ENCODE measurements at places on chromosomes 12 and 14.

DNA sequence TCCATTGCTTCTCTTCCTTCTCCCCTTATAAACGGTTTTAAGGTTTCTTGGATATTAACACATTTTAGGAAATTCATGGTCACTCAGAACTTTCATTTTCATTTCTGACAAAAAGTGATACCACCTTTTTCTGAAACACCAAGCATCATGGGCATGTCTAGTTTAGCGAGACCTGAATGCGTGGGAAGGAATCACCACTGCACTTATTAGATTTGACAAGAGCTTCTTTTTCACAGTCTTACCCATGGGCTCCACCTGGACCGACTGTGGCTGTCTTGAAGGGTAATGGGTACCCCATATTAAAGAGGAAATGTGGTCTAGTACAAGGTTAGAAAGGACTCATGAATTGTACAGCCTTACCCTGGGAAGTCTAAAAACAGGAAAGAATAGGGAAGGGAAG is 95.4 kb downstream of the KCNK10 start:
- no peak for DNase-seq

GRCh38 chr14:89240414-89240813 is 176.6 kb downstream of the FOXN3 start:
- DNase-seq = no peak

DNA sequence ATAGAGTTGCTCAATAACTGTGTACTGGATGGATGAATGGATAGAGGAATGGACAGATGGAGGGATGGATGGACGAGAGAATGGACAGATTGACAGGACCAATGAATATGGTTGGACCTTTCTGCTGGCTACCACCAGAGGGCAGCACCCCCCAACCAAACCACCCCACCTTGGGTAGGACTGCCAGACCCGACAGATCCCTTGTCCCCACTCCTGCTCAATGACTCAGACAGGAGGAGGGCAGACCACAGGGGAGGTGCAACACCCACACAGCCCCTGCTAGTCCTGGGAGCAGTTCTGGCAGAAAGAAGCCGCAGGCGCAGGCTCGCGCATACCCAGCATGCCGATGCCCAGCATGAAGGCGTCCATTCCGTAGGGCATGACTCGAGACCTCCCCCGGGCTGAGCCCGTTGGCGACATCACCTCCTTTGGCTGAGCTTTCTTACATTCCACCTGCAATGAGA is 12.4 kb downstream of the MSI1 start:
- DNase-seq = peak; percentile 85

DNA sequence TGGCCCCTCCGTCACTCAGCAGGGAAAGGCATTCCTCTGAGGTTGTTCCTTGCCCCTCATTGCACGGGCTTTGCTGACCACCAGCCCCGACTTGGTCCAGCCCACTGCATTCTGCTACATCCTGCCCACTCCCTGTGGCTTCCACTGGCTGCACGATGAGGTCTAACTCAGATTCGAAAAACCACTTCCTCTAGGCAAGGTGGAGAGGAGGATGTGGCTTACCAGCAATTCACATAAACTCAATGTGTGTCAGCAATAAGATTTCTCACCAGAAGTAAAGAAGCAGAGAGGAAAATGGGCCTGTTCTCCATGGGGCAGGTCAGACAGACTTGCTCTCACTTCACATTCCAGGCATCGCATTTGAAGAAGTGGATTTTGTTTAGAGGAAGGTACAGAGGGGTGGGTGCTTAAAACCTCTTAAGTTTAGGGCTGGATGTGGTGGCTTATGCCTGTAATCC is 14.7 kb downstream of the GPR68 start:
- no peak for DNase-seq

GRCh38 chr12:49501895-49502294 is 36.9 kb upstream of the KCNH3 start:
- DNase-seq = no peak

- DNase-seq = no peak
Observed at GRCh38 chr12:93624595-93625294, 52.3 kb downstream of the SOCS2 start.

Data from RWPE2 (cell line).